ENCODE measurements at places on chromosomes 4 and X.

GRCh38 chr4:155819066-155819465, 47.0 kb downstream of the ASIC5 start:
- DNase-seq: no peak

- no peak for DNase-seq
These were observed 93.4 kb downstream of the REPS2 start for GRCh38 chrX:17039826-17040225.

DNA sequence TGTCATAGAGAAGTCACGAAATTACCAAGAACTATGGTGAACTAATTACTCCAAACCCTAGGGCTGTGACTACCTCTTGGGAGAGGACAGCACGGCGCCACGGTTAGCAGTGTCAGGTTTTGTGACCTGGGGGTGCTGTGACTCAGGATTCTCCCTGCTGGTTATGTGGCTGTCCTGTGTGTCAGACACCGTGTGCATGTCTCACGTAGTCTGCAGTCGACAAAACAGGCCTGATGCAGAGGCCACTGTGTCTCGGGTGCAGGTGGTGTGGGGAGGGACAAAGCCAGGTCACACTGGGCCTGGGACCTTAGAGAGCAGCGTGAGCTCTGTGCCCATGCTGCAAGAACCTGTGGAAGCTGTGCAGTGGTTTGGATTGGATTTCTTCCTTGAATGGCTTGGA, 34.1 kb downstream of the TNIP2 start:
- no peak for DNase-seq

GRCh38 chr4:89254847-89255246, 52.8 kb downstream of the GPRIN3 start:
- peak; percentile 50 for DNase-seq

DNA sequence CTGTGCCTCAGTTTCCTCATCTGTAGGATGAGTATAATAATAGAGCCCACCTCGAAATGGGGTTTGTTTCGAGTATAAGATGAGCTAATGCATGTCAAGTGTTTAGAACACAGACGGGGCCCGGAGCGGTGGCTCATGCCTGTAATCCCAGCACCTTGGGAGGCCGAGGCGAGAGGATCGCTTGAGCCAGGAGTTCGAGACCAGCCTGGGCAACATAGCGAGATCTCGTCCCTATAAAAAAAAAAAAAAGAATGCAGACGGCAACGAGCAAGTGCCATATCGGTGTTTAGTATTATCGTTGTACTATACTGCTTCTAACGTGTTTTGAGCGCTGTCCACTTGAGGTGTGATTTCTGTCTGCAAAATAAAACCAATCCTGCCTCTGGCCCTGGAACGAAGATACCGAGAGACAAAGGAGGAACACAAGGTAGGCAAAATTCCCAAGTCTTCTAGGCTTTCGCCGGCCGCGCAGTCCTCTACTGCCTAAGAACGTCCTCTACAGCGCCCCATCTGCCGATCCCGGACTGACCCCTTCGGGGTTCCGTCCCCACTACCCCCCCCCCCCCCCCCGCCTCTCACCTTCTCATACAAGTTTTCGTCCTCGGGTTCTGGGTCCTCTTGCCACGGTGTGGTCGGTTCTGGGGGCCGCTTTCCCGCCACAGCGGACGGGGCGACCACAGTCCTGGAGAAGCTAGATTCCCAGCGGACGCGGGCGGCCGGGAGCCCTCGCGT, 442 bp downstream of the NDUFB11 start:
- peak; percentile 47 for DNase-seq

DNA sequence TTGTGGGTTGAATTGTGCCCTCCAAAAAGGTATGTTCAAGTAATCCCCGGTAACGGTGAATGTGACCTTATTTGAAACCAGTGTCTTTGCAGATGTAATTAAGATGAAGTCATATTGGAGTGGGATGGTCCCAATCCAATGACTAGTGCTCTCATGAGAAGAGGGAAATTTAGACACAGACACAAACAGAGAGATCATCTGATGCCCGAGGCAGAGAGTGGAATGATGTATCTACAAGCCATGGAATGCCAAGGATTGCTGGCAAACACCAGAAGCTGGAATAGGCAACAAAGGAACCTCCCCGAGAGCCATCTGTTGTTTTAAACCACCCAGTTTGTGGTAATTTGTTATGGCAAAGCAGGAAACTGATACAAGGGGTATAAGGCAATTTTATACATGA, 35.1 kb downstream of the RPS6KA3 start:
- no peak for DNase-seq

DNA sequence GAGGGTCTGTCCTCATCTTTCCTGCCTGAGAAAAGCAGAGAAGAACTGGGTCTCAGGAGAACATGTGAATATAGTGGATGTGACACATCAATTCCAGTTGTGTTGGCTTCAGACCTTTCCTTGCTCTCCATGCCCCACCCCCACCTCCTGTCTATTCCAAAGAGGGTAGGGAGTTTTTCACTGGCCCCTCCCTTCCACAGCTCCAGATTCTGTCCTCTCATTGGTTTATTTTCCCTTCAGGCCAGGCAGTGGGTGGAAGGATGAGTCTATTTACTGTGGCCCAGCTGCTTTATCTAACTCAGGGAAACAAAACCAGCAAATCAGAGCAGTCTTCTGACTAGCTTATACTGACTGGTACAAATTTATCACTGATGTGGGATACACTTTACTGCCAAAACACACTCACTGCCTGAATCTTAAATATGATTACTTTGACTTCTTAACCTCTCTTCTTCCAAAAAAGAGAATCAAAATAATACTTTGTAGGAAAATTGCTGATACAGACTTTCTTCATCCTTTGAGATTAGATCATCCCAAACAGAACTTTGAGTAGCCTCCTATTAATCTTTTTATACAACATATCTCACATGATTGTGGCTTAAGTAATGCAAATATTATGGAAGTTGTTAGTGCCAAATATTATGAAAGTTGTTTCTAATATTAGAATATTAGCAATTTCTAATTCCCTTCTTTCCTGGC, 221.2 kb downstream of the MID1 start:
- no peak for DNase-seq

GRCh38 chr4:48187813-48188212, 53.8 kb upstream of the TXK start:
- DNase-seq: peak; percentile 38

DNA sequence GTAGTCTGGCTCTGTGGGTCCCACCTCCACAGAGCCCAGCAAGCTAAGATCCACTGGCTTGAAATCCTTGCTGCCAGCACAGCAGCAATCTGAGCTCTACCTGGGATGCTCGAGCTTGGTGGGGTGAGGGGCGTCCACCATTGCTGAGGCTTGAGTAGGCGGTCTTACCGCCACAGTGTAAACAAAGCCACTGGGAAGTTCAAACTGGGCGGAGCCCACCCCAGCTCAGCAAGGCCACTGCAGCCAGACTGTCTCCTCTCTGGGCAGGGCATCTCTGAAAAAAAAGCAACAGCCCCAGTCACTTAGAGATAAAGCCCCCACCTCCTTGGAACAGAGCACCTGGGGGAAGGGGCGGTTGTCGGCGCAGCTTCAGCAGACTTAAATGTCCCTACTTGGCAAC, 243.2 kb upstream of the POF1B start:
- DNase-seq: no peak

- no peak for DNase-seq
These were observed 114.3 kb upstream of the TEX13C start for GRCh38 chrX:125205133-125205917.

DNA sequence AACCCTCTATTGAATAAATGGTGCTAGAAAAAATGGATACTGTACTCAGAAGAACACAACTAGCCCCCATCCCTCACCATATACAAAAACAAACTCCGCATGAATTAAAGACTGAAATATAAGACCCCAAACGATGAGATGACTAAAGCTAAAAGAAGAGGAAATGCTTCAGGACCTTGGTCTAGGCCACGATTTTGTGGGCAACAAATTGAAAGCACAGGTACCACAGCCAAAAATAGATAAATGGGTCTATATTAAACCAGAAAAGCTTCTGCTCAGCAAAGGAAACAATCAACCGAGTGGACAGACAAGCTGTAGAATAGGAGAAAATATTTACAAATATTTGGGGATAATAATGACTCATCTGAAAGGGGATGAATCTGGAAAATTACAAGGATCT, 86.4 kb upstream of the DHRSX start:
- no peak for DNase-seq

GRCh38 chr4:35963974-35964515, 280.3 kb downstream of the ARAP2 start:
- DNase-seq: no peak

- peak; percentile 14 for DNase-seq
These were observed 55.7 kb downstream of the ANTXR2 start for GRCh38 chr4:80017125-80017854.

DNA sequence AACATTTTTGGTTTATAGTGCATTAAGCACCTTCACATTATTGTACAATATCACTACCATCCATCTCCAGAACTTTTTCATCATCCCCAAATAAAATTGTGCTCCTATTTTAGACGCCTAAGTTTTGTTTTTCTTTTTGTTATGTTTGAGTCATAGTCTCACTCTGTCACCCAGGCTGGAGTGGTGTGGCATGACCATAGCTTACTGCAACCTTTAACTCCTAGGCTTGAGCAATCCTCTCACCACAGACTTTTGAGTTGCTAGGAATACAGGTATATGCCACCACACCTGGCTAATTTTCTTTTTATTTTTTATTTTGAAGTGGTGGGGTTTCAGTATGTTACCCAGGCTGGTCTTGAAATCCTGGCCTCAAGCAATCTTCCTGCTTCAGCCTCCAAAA, 33.9 kb downstream of the PRSS12 start:
- DNase-seq: no peak

DNA sequence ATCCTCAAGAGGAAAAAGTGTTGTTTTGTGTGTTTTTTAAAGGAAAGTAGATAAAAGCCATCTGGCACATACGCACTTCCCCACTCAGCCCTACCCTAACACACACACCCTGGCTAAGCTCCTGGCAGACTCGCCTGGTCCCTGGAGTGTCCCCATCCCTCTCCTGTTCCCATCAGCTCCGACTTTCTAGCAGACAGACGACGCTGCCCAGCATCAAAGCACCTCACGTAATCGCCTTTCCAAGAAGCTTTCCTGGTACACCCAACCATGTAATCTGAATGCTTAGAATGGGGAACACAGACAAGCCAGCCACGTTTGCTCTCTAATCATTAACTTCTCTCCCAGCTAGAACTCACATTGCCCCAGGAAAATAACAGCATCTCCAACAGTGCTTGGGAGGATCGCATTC, 116.2 kb downstream of the AFAP1 start:
- no peak for DNase-seq

GRCh38 chr4:104677116-104677515, 182.4 kb upstream of the CXXC4 start:
- DNase-seq: no peak

- DNase-seq: no peak
These were observed 360.9 kb upstream of the ATOH1 start for GRCh38 chr4:93467484-93468155.

DNA sequence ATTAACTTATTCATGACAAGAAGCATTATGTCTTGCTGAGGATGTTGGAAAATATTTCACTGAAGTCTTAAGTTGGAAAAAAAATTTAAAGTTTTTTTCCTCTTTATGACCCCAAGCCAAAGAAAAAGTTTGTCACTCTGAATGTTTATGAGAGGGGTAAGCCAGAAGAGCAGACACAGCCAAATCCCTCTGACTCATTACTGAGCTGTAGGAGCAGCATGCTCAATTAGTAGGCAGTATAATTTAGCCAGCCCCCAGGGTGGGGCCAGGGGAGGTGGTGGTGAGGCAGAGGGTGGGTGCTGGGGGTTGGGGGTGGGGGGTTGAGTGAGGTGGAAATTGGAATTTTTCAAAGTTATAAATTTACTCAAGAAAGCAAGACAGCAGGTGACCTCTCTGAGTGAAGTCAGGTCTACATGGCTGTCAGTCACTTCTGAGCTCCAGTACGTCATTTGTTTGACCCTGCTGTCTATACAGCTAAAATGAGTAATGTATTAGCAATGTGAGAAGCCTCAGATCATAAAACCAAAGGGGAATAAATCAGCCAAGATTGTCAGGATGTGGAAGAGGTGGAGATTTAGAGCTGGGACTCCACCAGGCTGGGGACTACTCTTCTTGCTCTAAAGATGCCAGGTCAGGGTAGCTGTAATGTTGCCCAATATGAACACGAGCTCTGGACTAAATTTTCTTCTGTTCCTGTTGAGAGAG, 98.8 kb upstream of the NDP start:
- DNase-seq: no peak

GRCh38 chr4:185311113-185311888, 84.4 kb downstream of the LRP2BP start:
- DNase-seq: no peak

GRCh38 chr4:102639598-102639997, 121.2 kb downstream of the MANBA start:
- DNase-seq: no peak

- DNase-seq: no peak
These were observed 2.0 kb upstream of the FGB start for GRCh38 chr4:154560824-154561231.

DNA sequence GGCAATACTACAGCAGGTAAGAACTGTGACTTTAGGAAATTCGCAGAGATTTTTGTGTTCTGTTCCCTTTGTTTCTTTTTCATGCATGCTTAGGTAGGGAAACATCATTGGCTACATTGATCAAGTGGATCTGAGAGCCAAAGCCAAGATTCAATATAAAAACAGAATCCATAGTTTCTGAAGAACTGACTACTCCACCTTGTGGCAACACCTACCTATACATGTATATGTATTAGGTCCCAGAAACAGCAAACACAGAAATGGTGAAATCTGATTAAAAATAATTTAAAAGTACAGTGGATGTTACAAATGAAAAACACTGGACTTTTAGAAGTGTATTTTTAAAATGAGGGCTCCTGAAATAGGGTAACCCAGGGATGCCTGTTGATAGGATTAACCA, 322.6 kb upstream of the MAOA start:
- DNase-seq: no peak

GRCh38 chr4:156865451-156865850, 106.1 kb downstream of the PDGFC start:
- peak; percentile 2 for DNase-seq

GRCh38 chrX:135112096-135112729, 8.1 kb downstream of the ETDB start:
- DNase-seq: peak; percentile 49

GRCh38 chr4:56259655-56260054, 127.6 kb downstream of the AASDH start:
- no peak for DNase-seq

DNA sequence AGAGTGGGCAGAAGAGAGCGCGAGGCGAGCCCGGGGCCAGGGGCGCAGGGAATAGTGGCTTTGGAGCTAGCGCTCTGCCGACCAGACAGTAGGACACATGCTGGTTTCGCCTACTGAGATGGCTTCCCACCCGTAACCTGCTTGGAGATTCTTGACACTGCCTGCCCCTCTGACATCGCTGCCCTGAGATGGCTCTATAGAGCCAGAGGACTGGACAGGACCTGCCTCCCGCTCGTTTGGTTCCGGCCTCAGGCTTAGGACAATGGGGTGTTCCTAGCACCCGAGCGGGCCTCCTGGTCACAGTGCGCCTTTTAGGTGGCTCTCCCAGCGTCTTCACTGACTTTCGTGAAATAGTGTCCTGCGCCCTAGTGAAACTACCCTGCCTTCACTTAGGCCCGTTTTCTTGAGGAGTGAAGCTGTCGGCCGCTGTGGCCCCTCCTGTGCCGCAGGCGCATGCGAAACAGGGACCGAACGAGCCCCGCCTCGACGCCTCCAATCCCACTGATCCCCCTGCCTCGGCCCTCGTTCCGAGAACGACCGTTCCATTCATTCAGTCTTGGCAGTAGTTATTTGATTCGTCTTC, 608 bp downstream of the TAF1 start:
- no peak for DNase-seq

GRCh38 chr4:7719354-7720174, 220.1 kb downstream of the AFAP1 start:
- DNase-seq: peak; percentile 24
